Right ventricle myocardium inferior (tissue), 1 donor: ENCODE measurements at places on chromosomes 12 and 14.

GRCh38 chr14:75069121-75069810 is at the start of gene ZC2HC1C:
Gene ZC2HC1C (plus strand): TSS chr14:75069641. CDS start chr14:75070574, 933 bp downstream.
- DNase-seq = peak; percentile 98

DNA sequence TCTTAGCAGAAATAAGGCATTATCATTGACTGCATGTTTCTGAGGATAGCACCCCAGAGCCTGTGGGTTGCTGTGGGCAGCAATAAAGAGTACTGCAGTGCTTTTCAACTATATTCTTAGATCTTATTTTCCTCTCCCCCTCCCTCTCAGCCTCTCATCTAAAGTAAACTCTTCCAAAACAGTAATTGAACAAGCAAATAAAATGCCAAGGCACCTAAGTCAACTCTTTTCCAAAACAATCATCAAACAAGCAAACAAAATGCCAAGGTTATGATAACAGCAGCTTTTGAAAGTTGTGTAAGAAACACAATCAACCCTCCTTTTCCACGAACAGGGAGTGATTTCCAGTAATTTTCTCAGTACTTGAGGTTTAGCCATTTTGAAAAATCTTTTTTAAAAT is 1542.6 kb downstream of the AACS start:
- no peak for DNase-seq

DNA sequence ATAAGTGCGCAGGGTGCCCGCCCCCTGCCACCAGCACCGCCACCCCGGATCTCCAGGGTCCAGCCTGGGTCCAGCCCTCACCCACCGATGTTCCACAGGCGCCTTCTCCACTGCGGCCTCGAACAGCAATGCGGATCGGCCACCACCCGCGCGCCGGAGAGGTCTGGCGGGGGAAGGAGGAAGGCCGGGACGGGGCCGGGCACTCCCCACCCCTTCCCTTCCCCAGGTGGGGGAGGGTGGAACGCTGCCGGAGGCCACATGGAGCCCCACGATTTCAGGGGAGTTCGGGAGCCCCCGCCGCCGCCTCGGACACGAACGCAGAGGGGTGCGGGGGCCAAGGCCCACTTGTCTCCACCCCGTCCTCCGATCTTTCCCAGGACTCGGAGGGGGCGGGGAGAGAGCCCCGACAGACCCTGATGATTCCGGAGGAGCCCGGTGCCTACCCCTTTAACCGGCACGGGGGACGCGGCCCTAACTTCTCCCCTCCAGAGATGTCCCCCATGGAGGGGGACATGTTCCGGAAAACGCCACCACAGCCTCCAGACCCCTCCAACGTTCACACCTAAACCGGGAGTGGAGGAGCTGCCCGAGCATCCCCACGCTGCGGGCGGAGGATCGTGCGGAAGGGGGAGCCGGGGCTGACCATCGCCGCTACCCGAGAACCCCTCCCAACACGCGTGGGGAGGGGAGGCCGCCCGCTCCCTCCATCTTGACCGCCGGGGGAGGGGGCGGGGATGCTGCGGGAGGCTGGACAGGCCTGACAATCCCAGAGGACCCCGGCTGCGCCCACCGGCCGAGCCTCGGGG is 1.1 kb downstream of the ATXN2 start:
- DNase-seq = peak; percentile 83

- no peak for DNase-seq
Measured at GRCh38 chr14:93369713-93370266, 22.8 kb downstream of the COX8C start.

DNA sequence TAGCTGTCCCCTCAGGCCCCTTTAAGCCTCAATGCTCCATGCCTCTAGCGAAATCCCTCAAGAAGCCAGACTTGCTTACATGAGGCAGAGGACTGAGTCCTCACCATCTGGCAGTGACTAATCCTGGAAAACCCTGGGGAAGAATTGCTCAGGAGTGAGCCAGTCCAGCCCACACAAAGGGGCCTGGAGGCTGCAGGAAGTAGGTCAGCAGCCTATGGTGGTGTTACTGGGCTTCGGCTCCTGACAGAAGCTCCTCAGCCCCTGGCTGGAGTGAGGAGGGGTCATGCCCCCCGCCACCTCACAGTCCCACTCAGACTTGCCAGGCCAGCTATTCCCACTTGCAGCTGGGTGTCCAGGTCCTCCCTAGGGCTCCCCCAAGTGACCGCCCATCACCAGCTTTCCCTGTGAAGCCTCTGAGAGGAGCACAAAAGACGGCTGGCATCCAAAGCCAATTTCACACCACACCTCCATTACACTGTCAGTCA is 250.5 kb downstream of the DPF3 start:
- DNase-seq = no peak

DNA sequence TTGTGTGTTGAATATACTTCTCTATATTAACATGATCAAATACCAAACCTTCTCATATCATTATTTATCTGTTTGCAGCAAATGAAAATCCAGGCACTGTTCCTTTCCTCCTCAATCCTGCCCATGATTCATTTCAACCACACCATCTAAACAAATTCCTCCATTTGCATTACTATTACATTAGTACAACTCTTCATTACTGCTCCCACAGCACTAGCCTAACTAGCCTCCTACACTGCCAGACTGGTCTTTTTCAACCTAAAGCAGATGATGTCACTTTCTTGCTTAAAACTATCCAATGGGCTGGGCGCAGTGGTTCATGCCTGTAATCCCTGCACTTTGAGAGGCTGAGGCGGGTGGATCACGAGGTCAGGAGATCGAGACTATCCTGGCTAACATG is 117.3 kb upstream of the MYF6 start:
- DNase-seq = no peak

DNA sequence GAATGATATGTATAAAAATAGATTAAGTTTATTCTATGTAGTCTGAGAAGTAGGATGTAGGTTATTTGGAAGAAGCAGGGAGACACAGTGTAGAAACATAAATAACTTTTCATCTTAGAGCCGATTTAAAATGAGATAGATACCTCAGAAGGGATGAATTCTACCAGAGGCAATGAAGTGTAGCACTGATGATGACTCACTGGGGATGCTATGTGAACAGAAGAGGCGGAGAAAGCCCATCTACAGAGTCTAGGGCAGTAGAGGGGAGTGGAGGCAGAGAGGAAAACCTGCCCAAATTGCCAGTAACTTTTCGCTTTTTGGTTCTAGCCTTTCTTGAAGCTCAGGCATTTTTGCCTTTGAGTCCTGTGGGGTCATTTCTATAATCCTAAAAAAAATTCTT is 451.8 kb downstream of the ATP23 start:
- DNase-seq = no peak

DNA sequence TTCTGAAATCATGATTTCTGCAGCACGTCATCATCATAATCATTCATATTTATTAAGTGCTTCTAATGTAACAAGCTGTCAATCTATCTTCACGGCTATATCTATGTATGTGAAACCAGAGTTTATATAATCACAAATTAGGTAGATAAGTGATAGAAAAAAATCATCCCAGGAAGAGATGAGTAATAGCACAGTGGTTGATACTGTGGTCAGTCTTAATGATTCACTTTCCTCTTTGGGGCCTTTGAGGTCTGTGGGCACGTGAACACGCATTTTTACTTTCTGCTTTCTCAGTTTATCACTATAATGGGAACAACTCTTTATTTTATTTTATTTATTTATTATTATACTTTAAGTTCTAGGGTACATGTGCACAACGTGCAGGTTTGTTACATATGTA is 265.9 kb upstream of the NOVA1 start:
- DNase-seq = no peak

DNA sequence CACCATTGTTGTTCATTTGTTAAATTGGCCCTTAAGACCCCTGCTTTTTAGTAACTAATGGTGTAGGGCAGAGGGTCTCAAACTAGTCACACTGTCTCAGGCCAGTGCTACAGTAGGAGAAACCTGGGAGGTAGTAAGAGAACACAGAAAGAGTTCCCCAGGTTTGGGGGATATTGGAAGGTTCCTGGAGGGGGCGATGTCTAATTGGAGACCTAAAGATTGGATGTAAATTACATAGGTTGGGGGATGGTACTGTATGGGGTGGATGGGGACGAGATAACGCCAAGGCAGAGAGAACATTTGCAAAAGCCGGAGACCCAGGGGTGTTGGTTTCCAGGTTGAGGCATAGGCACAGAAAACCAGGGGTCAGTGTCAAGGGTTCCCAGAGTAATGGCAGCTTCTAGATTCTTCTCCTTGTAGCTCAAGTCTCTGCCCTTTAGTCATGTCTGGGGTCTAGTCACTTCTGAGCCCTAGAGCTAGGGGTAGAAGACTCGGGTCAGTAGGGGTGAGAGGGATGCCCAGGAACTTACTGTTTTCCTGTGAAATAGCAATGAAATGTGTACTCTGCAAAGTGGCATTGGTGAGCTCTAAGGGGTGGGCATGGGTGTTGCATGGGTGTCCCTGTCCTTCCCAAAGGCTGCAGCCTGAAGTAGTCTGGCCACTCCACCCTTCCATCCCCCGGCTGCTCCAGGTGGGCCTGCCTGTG is 21.8 kb downstream of the PLEKHG3 start:
- no peak for DNase-seq

DNA sequence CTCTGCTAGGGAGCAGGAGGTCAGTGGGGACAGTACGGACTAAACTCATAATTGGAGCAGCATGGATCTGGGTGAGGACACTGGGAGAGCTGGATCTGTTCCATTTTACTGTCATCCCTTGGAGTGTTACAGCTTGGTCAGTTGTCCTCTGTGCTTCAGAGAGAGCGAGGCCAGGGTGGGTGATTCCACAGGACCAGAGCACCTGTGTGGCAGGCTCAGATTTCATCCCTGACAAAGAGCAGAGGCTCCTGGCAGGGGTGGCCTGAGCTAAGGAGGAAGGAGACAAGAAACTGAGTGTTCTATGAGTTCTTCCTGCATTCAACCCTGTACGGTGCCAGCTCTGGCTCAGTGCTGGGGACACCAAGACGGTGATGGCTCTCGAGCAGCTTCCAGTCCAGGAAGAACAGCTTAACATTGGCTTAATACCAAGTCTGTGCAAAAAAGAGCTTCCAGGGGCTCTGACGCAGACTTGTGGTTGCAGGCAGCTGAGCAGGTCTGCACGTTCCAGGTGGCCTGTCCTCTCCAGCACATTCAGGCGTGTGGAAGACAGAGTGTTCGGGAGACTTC is 8.4 kb upstream of the PGF start:
- no peak for DNase-seq

- DNase-seq = no peak
Measured at GRCh38 chr12:98812225-98812624, 167.1 kb downstream of the APAF1 start.

DNA sequence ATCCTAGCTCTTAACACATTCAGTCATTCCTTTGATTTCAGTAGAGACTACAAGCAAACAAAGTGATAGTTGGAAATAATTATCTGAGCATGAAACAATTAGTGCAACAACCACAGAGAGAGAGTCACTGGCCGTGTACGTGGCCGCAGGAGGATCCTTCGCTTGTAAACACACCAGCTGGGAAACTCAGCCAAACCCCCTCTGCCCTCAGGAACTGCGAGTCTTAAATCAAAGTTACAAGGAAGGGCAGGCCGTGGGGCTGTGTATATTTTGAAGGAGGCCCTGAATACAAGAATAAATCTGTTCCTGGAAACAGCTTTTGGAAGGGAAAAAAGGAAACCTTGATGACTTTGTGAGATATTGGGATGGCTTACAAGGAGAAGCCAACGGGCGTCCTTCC is 164.5 kb downstream of the ANO2 start:
- DNase-seq = no peak

DNA sequence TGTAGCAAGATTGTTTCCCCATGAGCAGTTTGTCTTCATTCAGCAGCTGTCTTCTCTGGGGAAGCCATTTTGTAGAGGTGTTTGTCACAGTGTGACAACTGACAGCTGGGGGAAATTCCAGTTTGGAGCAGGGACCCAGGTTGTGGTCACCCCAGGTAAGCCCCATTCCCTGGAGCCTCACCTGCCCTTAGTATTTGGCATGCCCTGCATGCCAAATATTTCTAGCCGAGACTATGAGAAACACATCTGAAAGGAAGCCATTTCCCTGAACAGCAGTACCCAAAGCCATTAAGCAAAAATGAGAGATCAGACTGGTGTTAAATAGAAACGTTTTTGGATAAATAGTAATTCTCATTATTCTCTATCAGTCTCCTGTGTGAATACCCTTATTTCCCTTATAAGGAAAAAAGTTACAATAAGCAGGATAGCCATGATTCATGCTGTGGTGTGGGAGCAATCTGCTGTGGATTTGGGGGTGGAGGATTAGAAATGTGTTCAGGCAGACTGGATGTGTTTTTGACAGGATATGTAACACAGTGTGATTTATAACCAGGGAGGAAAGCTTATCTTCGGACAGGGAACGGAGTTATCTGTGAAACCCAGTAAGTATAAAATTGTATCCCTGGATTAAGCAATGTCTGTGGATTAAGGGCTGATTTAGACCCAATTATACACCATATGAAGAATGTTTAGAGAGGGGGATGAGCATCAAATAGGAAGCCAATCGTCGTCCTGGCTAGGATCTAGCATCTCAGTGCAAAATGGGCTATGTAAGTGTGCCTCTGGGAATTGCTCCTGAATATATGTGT is 68.9 kb downstream of the DAD1 start:
- DNase-seq = no peak

DNA sequence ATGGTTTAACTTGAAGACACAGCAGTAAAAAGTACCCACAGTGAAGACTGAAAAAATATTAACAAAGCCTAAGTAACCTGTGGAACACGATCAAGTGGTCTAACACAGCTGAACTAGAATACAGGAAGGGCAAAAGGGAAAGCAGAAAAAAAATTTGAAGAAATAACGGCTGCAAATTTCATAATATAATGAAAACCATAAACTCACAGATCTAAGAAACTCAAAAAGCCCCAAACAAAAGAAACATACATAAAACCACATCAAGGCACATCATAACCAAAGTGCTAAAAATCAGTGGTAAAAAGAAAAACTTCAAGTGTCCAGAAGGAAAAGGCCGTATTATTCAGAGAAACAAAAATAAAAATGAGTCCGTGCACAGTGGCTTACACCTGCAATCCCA is 30.9 kb downstream of the SPPL3 start:
- no peak for DNase-seq

- no peak for DNase-seq
Measured at GRCh38 chr12:76962099-76962498, 83.3 kb upstream of the CSRP2 start.

DNA sequence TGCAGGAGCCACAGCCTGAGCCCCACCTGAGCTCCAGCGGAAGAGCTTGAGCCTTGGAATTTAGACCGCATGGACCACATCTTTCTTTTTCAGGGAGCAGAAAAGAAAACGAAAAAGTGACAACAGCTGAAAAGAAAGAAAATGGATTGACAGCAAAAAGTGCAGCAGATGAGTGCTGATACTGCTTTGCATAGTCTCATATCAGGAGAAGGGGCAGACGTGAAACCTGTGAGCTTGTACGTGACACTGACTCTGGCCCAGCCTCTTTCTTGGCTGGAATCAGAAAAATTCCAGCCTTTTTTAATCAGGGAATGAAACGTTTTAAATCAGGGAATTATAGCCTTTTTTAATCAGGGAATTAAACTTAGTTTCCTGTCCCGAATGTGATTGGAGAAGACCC is 1296.5 kb downstream of the TMEM121 start:
- no peak for DNase-seq

- peak; percentile 73 for DNase-seq
Measured at GRCh38 chr12:55931317-55931779, 386 bp downstream of the DGKA start.

DNA sequence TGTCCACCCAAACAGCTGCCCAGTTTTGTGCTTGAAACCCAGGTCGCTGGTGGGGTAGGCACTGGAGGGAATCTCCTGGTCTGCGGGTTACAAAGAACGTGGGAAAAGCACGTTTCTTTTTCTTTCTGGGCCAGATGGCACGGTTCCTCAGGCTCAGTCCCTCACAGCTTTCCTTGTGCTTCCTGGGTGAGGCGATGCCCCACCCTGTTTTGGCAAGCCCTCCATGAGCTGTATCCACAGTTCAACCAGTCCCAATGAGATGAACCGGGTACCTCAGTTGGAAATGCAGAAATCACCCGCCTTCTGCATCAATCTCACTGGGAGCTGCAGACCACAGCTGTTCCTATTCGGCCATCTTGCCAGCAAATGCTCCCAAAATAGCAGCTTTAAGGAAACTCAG is 51.4 kb upstream of the TMTC2 start:
- no peak for DNase-seq
